Activated CD8-positive, alpha-beta memory T cell treated with anti-CD3 and anti-CD28 coated beads for 4 hours (primary cell): ENCODE measurements at places on chromosomes 3 and 15.

GRCh38 chr3:124207873-124208485 is 216.1 kb upstream of the ROPN1 start:
- DNase-seq: no peak

- no peak for DNase-seq
These were observed 58.4 kb downstream of the ASTE1 start for GRCh38 chr3:130968221-130968620.

DNA sequence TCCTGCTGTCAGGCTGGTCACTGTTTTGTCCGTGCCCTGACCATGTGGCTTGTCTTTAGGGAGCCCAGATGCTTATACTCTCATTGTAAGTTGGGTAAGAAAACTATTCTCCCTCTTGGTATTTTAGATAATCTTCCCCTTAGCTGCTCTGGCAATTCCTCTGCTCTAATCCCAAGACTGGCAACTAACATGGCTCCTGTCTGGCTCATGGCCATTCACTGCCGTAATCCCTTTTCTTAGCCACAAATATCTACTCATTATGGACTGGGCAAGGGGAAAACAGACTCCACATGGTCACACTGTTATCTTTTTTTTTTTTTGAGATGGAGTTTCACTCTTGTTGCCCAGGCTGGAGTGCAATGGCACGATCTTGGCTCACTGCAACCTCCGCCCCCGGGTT is 38.8 kb downstream of the TYRO3 start:
- no peak for DNase-seq

- DNase-seq: no peak
These were observed 410.4 kb downstream of the SHQ1 start for GRCh38 chr3:72437661-72438406.

DNA sequence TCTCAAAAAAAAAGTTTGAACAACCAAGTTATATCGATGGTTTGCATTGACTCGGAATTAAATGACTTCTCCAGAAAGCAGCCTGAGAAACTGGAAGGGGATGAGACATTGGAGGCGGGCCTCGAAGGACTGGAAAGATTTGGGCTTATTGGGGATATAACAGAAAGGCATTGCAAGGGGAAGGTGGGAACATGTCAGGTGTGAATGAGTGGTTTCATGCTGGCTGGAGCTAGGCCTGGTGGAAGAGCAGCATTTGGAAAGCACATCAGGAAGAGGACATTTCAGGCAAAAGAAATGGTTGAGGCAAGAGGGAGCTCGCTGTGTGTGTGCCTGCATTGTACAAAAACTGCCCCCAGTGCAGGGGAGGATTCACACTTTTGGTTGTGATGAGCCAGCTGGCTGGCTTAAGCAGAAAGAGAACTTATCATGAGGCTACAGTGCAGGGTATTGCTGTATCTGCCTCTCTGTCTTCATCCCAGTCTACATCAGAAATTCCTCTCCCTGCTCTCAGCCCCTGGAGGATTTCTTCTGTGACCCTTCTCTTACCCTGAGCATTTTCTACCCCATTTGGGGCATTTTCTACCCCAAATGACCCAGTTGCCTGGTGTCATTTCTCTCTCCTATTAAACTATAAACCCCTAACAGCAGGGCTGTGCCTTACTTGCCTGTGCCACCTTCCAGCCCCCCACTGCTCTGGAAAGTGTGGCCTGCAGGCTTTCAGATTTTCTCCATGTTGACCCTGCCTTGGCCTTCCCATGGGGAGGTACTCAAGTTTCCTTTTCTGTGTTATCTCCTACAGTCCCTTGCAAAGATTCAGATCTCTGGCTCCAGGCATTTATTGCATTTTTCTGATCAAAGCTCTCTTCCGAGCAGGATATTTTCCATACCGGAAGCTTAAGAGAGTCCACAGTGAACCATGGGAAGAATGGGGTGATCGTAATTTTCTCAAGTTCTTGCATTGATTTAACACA is 64.4 kb upstream of the FLNB start:
- no peak for DNase-seq

GRCh38 chr3:100093831-100094230 is 20.5 kb downstream of the FILIP1L start:
- no peak for DNase-seq

DNA sequence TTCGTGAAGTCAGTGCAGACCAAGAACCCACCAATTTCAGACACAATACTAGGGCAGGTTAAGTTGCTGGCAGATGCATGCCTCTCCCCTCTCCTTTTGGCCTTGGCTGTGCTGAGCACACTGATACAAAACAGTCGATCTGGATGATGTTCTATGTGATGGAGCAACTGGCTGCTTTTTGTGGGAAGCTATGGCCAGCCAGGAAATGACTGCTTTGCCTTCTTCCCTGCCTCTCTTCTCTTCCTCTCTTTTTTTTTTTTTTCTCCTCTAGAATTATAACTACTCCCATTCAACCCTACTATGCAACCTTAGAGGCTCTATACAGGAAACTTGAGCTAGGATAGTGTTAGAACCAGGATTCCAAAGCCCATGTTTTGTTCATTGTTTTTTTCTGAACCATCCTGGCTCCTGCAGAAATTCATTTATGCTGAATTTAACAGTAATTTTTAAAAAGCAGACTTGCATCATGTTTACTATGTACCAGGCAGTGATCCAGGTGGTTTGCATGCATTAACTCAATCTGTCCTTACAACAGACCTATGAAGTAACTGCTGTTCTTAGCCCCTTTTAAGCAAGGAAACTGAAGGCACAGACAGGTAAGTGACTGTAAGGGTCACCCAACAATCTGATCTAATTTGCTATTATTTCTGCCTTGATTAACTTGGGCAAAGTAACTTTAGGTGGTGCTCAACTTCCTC is 62.9 kb downstream of the PLD1 start:
- DNase-seq: no peak

DNA sequence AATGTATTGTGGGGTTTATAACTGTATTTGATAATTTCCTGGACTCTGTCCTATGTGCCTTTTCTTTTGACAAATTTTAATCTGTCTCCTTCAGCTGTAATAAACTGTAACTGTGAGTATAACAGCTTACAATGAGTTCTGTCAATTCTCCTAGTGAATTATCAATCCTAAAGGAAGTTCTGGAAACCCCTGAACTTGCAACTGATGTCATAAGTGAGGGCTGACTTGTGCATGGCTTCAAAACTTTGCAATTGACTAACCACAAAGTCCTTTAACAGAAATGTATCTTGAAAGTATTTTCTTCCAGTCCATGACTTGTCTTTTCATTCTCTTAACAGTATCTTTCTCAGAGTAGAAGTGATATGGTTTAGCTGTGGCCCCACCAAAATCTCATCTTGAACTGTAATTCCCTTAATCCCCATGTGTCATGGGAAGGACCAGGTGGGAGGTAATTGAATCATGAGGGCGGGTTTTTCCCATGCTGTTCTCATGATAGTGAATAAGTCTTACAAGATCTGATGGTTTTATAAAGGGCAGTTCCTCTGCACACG is 108.3 kb downstream of the TFDP2 start:
- DNase-seq: no peak

- DNase-seq: no peak
These were observed 57.8 kb upstream of the ETV5 start for GRCh38 chr3:186166491-186167288.

DNA sequence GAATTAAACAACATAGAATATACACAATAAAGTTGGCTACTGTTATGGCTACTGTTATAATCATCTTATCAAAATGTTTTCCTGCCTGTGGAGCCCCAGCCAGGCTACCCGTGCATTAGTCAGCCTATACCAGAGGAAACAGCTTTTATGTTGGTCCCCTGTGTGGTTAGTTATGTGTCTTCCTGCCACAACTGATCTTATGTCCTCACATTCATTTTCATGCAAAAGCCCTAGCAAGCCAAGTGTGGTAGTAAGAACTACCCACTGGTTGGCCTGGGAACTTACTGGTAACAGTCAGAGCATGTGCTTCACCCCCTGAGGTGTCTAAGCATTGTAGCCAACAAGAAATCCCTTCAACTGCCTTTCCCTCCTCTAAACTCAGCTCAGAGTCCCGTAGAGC is 21.8 kb downstream of the MGLL start:
- DNase-seq: no peak

DNA sequence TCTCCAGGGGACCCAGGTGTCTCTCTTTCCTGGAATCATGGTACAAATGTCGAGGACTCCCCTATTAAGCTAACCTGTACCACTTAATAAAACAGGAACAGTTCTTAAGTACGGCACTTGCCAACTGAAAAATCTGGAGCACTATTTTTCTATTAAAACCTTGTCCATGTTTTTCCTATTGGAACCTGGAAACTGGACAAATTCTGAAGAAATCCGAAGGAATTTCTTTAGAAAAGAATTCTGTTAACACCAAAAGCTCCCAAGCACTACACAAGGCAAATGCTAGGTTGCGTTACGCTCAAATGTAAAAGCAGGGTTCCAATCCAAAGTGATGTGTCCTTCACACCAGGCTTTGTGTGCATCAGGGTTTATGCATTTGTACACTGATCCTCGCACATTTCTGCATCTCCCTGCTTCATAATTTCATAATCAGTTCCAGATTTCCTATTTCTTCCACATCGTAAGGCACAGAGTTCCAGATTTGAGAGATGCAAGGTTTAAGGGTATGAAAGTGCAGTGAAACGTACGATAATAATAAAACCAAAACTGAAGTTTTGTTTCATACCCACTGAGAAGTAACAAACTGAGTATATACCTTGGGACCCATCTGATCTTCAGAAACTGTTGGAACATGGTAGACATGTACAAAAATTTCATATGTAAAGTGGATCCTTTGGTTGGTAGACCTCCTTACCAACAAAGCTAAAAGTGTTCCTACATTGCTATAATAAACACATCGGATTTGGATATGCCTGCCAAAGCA is 132.1 kb upstream of the WNT5A start:
- DNase-seq: no peak

- DNase-seq: no peak
These were observed 82.6 kb downstream of the MLH1 start for GRCh38 chr3:37075955-37076354.

GRCh38 chr3:3735919-3736318 is 63.3 kb upstream of the LRRN1 start:
- DNase-seq: no peak

DNA sequence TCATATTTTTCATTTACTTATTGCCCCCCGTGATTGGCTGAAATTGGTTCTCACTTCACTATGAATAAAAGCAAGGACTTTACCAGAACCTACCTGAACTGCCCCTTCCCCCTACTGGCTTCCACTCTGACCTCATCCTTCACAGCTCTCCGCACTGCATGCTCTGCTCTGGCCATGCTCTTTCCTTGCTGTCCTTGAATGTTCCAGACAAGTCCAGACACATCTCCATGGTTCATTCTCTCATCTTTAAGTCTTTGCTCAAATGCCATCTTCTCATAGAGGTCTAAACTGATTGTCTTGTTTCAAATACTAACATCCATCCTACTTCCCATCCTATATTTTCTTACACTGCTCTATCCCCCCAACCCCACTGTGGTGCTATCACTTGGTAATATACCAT is 129.4 kb downstream of the CHST2 start:
- DNase-seq: no peak

GRCh38 chr3:88112289-88112688 is 37.5 kb upstream of the C3orf38 start:
- no peak for DNase-seq

DNA sequence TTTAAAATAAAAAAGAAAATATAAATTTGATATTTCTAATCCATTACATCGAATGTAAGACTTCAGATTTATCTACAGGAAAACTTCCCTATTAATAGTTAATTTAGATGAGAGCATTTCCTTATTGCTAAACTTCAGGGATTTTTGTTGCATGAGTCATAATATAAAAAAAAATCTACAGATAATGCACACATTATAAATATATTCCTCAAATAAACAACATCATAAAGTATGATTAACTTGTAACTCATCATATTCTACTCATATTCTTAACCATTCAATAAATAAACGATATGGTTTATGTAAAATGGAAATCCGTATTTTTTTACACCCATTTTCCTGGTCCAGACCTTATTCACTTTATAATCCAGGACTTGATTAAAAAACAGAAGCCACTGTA is 477.0 kb downstream of the EPHA3 start:
- no peak for DNase-seq

DNA sequence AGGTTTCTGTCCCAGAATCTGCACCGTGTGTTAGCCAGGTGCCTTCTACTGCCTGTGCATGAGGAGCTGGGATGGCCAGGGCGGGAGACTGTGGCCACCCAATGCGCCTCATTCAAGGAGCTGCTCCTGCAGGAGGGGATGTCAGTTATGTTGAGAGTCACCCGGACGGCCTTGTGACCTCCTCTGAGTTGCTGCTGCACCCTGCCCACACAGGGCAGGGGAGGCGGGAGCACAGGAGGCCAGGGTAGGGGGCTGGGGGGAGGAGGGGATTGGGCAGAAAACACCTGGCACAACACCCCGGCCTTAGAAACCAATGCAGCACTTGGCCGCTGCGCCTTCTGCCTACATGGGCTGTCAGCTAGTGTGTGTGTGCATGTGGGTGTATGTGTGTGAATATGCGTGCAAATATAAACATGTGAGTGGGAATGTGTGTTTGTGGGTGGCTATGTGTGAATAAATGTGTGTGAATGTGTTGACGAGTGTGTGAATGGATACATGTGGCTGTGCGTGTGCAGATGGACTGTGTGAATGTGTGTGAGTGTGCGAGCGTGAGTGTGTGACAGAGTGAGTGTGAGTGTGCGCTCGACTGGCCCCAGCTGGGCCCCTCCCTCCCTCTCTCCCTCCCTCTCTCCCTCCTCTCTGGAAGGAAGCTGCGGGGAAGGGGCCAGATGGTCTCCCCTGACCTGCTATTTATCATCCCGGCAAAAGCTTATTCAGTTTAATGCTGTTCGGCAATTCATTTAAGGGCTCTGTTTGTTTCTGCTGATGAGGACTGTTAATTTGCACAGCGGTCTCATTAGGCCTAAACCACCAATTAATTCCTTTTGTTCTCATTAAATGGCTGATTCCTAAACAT is 106.9 kb downstream of the TLE3 start:
- no peak for DNase-seq

DNA sequence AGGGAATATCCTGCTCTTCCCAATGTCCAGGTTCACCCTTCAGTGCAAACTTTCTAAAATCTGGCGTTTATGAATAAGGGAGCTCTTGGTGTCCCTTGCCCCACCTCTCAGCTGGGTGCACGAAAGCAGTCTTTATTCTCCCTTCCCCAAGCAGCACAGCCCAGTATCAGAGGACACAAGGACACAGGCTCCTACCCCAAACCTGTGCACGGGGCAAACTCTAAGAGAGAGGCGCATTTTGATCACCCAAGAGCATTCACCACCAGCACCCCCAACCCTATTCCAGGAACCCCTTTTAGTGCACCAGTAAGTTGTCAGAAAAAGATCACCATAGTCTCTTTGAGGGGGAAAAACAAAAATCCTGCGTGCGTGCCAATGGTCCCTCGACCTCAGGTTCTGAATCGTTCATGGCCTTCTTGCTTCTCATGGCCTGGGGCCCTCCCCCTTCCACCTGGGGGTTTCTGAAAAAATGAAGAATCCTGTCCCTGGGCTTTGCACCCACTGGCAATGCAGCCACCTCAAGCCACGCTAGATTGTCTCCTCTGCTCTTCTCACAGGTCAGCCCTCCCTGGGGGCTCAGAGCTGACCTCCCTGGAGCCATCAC is 78.9 kb downstream of the FAM174B start:
- no peak for DNase-seq

GRCh38 chr15:69724333-69724732 is 271.7 kb downstream of the RPLP1 start:
- DNase-seq: no peak

- DNase-seq: no peak
These were observed 475.6 kb upstream of the PROK2 start for GRCh38 chr3:72260588-72260910.
